ENCODE measurements at places on chromosomes 5 and 9. TPM values are rescaled to one million over a fixed set of nuclear protein-coding genes. Genes with fewer than 3 reads are reported as not detected.
A peak's percentile ranks its signal among the peaks of the same experiment; 100 is the strongest.

The ACTBL2 gene
- total RNA-seq = not detected

DNA sequence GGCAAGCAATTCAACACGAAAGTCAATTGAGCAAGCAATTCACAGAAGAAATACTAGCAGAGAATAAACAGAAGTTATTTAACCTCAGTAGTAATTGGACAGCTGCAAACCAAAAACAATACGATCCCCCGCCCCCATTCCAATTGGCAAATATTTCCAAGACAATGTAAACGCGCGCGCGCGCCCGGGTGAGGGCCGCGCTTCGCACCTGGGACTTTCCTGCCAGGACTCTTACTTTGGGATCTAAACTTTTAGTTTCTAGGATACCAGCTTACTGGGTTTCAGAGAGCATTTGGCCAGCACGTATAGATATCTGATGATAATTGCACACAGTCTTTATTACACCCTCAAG is 8.6 kb downstream of the RUFY1 start:
- H3K4me1 ChIP-seq = peaks cover 21% of the 10 kb centered on the region
- peak overlapping the region; percentile 77 for H3K27ac ChIP-seq
- peaks cover 39% of the 10 kb centered on the region for H3K36me3 ChIP-seq
- no peaks in the 10 kb centered on the region for H3K27me3 ChIP-seq

GRCh38 chr9:26077860-26078259 is 399.6 kb upstream of the TUSC1 start:
- H3K4me3 ChIP-seq = no peak overlapping the region
- DNase-seq = no peak

DNA sequence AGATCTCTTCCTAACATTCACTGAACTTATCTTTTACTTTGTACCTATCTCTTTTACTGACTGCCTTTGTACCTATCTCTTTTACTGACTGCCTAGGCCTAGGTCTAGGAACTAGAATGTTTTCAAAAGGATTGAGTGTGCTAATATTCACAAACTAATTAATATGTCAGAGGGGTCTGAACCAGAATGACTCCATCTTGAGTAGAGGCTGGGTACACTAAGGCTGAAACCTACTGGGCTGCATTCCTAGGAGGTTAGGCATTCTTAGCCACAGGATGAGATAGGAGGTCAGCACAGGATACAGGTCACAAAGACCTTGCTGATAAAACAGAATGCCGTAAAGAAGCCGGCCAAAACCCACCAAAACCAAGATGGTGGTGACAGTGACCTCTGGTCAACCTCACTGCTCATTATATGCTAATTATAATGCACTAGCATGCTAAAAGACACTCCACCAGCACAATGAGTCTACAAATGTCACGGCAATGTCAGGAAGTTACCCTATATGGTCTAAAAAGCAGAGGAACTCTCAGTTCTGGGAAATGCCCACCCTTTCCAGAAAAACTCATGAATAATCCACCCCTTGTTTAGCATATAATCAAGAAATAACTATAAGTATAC is 2.5 kb upstream of the RHOBTB3 start:
- H3K36me3 ChIP-seq = no peaks in the 10 kb centered on the region
- H3K4me1 ChIP-seq = peaks cover 33% of the 10 kb centered on the region
- no peak for DNase-seq
- H3K4me3 ChIP-seq = no peak overlapping the region

GRCh38 chr5:168176941-168177340 is 114.5 kb upstream of the WWC1 start:
- DNase-seq = no peak
- no peak overlapping the region for H3K4me3 ChIP-seq
- H3K27ac ChIP-seq = no peak overlapping the region
- no peaks in the 10 kb centered on the region for H3K4me1 ChIP-seq

The MARCOL gene
- not detected for total RNA-seq

The SARDH gene
- total RNA-seq = 1.1 TPM
